Activated T-helper 2 cell treated with anti-CD3 and anti-CD28 coated beads, Interferon-gamma antibody, Interleukin-2, Interleukin-4, amounts not matched to agents 10 μg/mL and 5 μg/mL and 100 μg/mL, durations not matched to agents 14 hours and 24 hours and 36 hours (primary cell): ENCODE measurements at places on chromosomes 12 and 14. TPM values are rescaled to one million over a fixed set of nuclear protein-coding genes. Genes with fewer than 3 reads are reported as not detected.

DNA sequence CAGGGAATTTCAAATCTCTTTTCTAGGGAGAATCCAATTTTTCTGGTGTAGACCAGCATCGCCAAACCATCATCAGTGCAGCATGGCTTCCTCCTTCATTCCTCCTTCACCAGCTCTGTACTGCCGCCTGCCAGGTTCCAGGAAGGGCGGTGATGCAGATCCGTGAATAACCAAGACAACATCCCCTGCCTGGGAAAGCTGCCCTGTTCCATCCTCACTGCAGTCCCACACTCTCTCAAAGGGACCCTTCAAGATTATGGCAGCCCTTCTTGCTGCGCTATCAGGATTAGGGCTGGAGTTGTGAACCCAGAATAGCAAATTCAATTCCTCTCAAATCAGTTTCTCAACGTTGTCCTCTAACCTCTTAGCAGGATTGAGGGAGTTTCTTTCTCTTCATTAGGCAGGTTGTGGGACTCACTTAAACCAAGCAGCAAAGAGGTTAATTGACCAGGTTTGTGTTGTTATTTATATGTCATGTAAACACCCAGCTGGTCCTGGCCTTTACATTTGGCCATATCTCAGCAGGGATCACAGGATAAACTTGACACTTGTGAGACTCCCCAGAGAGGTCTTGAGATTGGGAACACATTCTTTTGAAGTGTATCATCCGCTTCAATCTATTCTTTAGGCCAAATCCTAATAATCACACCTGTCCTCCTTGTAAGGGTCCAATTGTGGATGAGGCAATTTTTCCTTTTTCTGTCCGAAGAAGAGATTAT lies 26.2 kb downstream of the TMEM30B start:
- no peak for DNase-seq

The ASCL1 gene
- not detected in 2 replicates for total RNA-seq

The SERPINA12 gene
- not detected in 2 replicates for total RNA-seq

GRCh38 chr12:119444462-119445044 lies 110.0 kb downstream of the CCDC60 start:
- DNase-seq: peak; percentile 24

DNA sequence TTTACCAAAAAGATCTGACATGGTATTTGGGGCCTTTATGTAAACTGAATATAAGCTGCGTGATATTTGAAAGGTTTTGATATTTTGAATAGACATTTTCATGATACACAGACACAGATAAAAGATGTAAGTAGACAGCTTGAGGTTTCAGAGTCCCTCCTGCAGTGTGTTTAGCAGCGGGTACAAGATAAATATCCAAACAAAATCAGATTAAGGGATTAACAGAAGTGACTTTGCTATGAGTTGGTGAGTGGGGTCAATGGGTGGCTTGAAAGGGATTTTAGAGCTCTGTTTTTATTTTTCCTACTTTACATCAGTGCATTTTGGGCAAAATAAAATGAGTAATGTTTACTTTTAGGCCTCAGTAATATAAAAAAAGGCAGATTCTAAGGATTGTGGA lies 84.1 kb downstream of the IGF1 start:
- no peak for DNase-seq

The TAS2R46 gene
- 1.3 and 2.0 TPM in 2 replicates for total RNA-seq

GRCh38 chr12:89672589-89672979 lies 36.1 kb downstream of the ATP2B1 start:
- no peak for DNase-seq
